Osteoblast (primary cell): ENCODE measurements at places on chromosomes 13 and 19.

- no peak for DNase-seq
Observed at GRCh38 chr19:20422216-20423205, 143.1 kb downstream of the ZNF737 start.

- no peak for DNase-seq
Observed at GRCh38 chr19:14122924-14123323, 5.4 kb upstream of the PRKACA start.

- DNase-seq = no peak
Observed at GRCh38 chr13:44934724-44935123, 54.5 kb downstream of the NUFIP1 start.

DNA sequence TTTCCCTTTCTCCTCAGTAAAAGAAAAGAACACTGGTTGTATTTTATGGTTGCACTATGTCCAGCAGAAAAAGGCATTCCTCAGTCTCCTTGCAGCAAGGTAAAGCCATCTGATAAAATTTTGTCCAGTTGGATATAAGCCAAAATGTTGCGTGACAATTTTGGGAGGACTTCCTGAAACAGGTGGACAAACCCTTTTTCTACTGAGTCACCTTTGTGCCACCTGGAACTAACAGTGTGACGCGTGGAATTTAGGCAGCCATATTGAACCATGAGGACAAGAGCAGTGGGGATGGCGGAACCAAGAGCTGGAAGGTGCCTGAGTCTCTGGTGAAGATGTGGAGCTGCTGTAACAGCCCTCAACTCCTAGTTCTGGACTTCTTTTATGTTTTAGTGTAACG, 8.2 kb downstream of the CADM4 start:
- DNase-seq = no peak

GRCh38 chr13:58729361-58729760, 1097.8 kb downstream of the PCDH17 start:
- no peak for DNase-seq

- no peak for DNase-seq
Observed at GRCh38 chr13:43579321-43579720, 207.5 kb downstream of the ENOX1 start.

GRCh38 chr13:114148521-114148855, 16.1 kb upstream of the RASA3 start:
- peak; percentile 68 for DNase-seq

DNA sequence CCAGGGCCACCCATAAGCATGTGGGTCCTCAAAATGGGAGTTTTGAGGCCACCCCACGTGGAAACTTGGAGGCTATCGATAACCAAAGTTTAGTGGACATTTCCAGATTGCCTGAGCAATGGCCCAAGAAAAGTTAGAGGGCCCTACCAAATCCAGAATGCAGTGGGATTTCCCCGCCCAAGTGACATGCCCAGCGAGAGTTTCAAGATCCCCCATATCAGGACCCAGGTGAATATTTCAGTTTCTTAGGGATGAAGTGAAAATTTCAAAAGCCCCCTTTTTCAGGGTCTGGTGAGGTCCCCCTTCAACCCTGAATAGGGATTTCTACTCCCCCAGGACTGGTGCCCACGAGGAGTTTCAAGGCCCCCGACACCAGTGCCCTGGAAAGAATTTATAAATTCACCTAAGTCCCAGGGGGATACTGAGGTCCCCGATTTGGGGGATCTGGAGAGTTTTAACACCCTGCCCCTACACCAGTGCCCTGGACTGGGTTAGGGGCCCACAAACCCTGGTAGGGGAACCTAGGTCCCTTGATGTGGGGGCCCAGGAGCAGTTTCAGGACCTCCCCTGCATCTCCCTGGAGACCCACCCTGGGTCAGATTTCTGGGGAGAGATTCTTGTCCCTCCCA, 695 bp downstream of the BST2 start:
- peak; percentile 60 for DNase-seq
